GM23248 (cell line): ENCODE measurements at places on chromosomes 13 and 19. TPM values are rescaled to one million over a fixed set of nuclear protein-coding genes. Genes with fewer than 3 reads are reported as not detected.
A peak's percentile ranks its signal among the peaks of the same experiment; 100 is the strongest.

The GADD45GIP1 gene
- 41.6 and 48.4 TPM in 2 replicates for total RNA-seq

The LYPD5 gene
- 0.32 and 0.76 TPM in 2 replicates for total RNA-seq

The CACNG7 gene
- total RNA-seq, result not detected in 2 replicates

The CA11 gene
- total RNA-seq, result 1.1 and 1.6 TPM in 2 replicates

The RAB4B gene
- 20.7 and 25.6 TPM in 2 replicates for total RNA-seq

The CGB5 gene
- not detected in 2 replicates for total RNA-seq

The RFPL4AL1 gene
- not detected in 2 replicates for total RNA-seq

DNA sequence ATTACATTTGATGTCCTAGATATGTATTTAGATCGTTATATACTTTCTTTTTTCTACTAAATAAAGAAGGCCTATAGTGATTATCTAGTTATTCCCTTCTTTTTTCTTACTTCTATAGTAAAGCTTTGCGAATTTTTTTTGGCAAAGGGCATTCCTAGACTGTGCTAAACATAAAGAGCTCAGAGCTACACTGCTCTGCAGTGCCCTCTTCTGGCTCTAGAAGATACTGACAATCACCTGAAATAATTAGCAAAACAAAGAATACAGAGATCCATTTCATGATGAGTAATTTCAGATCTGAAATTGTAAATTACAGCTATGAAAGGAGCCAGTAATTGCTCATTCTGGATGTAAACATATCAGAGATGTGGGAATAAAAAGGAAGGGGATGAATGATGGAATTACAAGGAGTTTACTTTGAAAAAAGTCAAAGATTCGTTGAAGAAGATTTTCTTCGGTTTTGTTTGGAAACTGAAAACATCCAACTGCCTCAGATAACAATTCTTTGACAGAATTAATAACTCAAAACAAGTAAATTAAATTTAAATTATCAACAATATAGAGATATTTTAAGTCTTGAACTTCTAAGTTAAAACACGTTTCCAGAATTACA is 288.5 kb downstream of the NALCN start:
- H3K4me1 ChIP-seq, result no peaks in the 10 kb centered on the region
- H3K4me3 ChIP-seq, result no peak overlapping the region
- 0 out of 2 replicates have a peak, but pooled peaks cover 15% of the 10 kb centered on the region for H3K27me3 ChIP-seq
- DNase-seq, result peak; percentile 66
- H3K36me3 ChIP-seq, result no peaks in the 10 kb centered on the region

GRCh38 chr19:3045885-3046697 is 16.2 kb downstream of the TLE5 start:
- no peaks in the 10 kb centered on the region for H3K27me3 ChIP-seq
- DNase-seq, result no peak
- H3K4me1 ChIP-seq, result no peaks in the 10 kb centered on the region
- no peak overlapping the region for H3K27ac ChIP-seq

- no peak overlapping the region for H3K27ac ChIP-seq
- DNase-seq, result no peak
- H3K4me3 ChIP-seq, result no peak overlapping the region
- H3K4me1 ChIP-seq, result peaks cover 45% of the 10 kb centered on the region
- no peaks in the 10 kb centered on the region for H3K36me3 ChIP-seq
- no peaks in the 10 kb centered on the region for H3K27me3 ChIP-seq
Observed at GRCh38 chr13:26021956-26022355, 29.9 kb downstream of the SHISA2 start.

DNA sequence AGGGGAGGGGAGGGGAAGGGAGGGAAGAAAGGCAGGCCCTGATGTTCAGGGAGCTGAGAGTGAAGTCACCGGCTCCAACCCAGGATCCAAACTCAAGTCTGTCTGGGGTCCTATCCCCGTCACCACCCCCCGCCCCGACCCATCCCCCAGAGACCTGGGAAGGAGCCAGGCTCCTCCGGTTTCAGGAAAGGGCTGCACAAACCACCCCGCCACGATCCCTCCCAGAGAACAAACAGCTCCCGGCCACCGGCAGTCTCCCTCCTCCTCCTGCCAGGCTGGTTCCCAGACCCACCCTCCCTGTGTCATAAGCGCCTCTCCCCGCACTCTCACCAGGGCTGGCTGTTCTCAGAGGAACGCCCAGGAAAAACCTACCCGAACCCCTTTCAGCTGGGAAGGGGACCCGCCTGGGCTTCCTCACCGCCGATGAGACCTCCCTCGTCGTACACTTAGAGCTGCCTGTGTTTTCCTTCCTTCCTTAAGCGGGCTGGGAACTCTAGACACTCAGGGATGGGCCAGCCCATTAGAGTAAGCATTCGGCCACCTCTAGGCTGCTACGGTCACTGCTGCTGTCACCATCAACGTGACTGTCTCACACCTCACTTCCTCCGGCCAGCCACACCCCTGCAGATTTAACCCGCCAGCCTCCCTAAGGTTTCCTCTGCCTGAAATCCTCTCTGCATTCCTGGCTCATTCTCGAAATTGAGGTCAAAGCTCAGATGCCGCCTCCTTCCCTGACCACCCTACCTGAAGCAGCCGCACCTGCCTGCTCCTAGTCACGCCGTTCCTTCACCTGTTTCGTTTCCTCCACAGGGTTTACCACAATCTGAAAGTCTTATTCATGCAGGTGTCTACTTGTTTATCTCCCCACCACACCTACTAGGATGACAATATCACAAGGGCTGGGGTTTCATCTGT is 6.3 kb upstream of the RDH13 start:
- H3K27me3 ChIP-seq, result peaks cover 11% of the 10 kb centered on the region
- DNase-seq, result peak; percentile 65
- H3K36me3 ChIP-seq, result no peaks in the 10 kb centered on the region
- no peak overlapping the region for H3K27ac ChIP-seq
- H3K4me1 ChIP-seq, result 0 out of 2 replicates have a peak, but pooled peaks cover 5% of the 10 kb centered on the region

- H3K27me3 ChIP-seq, result no peaks in the 10 kb centered on the region
- H3K27ac ChIP-seq, result no peak overlapping the region
- no peak for DNase-seq
- H3K4me3 ChIP-seq, result no peak overlapping the region
- H3K4me1 ChIP-seq, result no peaks in the 10 kb centered on the region
Observed at GRCh38 chr19:34575206-34575605, 93.6 kb downstream of the WTIP start.

DNA sequence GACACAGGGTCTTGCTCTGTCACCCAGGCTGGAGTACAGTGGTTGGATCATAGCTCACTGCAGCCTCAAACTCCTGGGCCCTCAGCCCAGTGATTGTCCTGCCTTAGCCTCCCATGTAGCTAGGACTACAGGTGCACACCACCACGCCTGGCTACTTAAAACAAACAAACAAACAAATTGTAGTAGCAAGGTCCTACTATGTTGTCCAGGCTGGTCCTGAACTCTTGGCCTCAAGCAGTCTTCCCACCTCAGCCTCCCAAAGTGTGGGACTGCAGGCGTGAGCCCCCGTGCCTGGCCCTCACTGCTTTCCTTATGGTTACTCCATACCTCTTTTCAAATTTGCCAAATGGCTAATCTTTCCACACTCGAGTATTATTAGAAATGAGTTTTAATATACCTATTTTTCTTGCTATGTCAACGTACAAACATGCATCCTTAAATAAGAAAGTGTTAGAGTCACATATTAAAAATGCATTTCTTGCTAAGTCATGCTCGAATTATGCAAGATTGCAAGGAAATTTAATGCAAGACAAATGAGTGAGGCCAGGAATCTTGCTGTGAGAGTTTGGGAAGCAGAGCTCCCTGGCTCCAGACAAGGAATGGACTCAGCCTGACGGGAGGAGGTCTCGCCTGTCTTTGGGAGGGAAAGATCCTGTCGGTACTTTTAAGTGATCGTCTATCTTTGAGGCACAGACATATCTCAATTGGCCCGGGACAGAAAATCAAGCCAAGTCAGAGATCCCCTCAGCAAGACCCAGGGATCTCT is 39.4 kb downstream of the RFX2 start:
- no peaks in the 10 kb centered on the region for H3K27me3 ChIP-seq
- H3K36me3 ChIP-seq, result no peaks in the 10 kb centered on the region
- H3K4me3 ChIP-seq, result peak overlapping the region; percentile 10
- H3K27ac ChIP-seq, result peak overlapping the region; percentile 92
- DNase-seq, result peak; percentile 91

DNA sequence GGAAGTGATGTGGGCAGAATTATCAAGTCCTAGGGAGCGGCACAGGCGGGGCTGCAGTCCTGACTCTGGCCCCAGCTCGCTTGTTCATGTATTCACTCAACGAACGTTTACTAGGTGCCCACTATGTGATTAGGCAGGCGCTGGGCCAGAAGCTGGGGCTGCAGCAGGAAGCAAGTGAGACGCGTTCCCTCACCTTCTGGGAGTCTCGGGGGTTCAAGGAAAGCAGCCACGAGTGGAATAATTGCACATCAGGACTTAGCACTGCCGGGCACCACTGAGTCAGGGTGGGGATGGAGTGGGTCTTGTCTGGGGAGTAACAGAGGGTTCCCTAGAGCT is 2.5 kb upstream of the LMTK3 start:
- 0 out of 2 replicates have a peak, but pooled peaks cover 3% of the 10 kb centered on the region for H3K4me1 ChIP-seq
- H3K36me3 ChIP-seq, result no peaks in the 10 kb centered on the region
- no peak overlapping the region for H3K27ac ChIP-seq
- H3K27me3 ChIP-seq, result peaks cover 12% of the 10 kb centered on the region; the same call in 1 of the 2 replicates
- no peak for DNase-seq

DNA sequence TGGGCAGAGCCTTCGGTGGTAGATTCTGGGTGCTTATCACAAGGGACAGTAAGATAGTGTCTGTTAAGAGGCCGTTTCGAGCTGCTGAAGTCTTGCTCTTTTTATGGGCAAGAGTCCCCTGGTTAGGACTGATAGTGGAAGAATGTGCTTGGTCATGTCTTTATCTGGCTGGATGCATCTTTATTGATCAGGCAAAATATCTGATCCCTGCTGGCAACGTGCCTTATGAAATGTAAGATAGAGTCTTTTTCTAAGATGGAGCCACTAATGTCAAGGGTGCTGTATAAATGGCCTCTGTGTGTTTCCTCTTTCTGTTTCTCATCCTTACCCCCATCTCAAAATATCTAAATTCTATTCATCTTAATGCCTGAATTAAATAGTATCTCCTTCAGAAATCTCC is 53.3 kb downstream of the MYO16 start:
- no peaks in the 10 kb centered on the region for H3K36me3 ChIP-seq
- no peak for DNase-seq
- H3K27me3 ChIP-seq, result no peaks in the 10 kb centered on the region
- H3K4me1 ChIP-seq, result no peaks in the 10 kb centered on the region

DNA sequence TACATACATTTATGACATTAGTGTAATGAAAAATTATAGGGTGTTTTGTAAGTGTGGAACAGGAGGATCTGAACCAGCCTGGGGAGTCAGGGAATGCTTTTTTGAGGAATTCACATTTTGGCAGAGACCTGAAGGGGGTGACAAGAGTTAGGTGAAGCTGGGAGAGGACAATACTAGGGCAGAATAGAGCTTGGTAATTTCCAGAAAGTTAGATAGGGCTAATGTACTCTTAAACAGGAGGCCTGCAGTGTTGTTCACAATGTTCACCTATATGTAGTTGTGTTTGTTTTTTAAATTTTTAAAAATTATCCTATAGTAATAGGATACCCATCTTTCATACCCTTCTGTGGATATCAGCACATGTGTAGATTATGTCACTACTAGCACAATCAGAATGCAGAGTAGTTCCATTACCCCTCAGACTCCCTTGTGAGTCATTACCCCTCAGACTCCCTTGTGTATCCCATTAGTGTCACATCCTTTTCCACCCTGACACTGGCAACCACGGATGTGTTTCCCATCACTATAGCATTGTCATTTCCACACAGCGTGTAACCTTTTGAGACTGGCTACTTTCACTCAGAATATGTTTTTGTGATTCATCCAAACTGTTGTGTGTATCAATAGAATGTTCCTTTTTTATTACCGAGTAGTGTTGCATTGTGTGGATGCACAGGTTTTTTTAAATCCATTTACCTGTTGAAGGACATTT is 43.1 kb downstream of the PCCA start:
- no peaks in the 10 kb centered on the region for H3K36me3 ChIP-seq
- H3K4me1 ChIP-seq, result peaks cover 25% of the 10 kb centered on the region
- H3K27ac ChIP-seq, result peak overlapping the region; percentile 47
- H3K27me3 ChIP-seq, result no peaks in the 10 kb centered on the region
- no peak overlapping the region for H3K4me3 ChIP-seq

DNA sequence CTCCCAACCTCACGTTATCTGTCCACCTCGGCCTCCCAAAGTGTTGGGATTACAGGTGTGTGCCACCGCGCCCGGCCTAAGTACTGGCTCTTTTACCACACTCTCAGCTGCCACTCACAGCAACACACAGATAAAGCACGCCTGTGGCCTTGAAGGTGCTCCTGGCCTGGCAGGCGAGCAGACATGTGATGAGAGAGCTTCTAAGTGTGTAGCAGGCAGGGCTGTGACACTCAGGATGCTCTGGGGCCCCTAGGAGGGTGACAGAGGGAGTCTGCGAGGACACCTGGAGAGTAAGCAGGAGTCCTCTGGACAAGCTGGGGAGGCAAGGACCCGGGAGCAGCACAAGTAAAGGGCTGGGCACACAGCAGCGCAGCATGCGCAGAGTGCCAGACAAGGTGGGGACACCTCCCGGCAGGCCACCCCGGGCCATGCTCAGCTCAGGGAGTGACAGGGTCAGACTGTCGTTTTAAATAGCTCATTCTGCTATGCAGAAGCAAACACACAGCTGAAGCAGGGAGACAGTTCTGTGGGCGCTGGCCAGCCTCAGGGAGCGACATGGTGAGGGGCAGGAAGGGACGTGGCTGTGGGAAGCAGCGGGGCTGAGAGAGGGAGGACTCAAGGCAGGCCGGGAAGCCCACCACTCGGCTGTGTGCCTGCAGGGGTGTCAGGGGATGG is 26.5 kb downstream of the MED26 start:
- no peaks in the 10 kb centered on the region for H3K27me3 ChIP-seq
- no peaks in the 10 kb centered on the region for H3K36me3 ChIP-seq
- H3K4me1 ChIP-seq, result peaks cover 8% of the 10 kb centered on the region; the same call in 1 of the 2 replicates
- no peak overlapping the region for H3K4me3 ChIP-seq
- H3K27ac ChIP-seq, result no peak overlapping the region
- DNase-seq, result no peak

DNA sequence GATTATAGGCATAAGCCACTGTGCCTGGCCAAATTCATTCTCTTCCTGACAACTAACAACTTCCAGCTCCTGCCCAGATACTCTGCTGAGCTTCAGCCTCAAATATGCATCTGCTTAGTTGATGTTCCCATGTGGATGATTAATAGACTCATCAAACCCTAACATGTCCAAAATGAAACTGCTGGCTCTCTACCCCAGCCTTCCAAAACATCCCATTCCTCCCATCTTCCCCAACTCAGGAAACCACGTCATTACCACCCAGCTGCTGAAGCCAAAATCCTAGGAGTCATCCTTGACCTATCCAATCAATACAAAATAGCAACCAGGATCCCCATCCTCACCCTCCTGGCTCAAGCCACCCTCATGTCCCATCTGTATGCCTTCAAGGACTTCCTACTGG is 20.9 kb downstream of the POU2F2 start:
- no peaks in the 10 kb centered on the region for H3K27me3 ChIP-seq
- peak overlapping the region; percentile 90 for H3K27ac ChIP-seq
- no peak overlapping the region for H3K4me3 ChIP-seq
- DNase-seq, result peak; percentile 76

GRCh38 chr13:97295283-97296182 is 73.4 kb downstream of the MBNL2 start:
- H3K27ac ChIP-seq, result peak overlapping the region; percentile 81
- H3K27me3 ChIP-seq, result no peaks in the 10 kb centered on the region
- peaks cover 41% of the 10 kb centered on the region for H3K4me1 ChIP-seq
- DNase-seq, result peak; percentile 74

- no peak for DNase-seq
- no peaks in the 10 kb centered on the region for H3K27me3 ChIP-seq
- H3K4me3 ChIP-seq, result no peak overlapping the region
- no peak overlapping the region for H3K27ac ChIP-seq
- H3K4me1 ChIP-seq, result no peaks in the 10 kb centered on the region
Observed at GRCh38 chr19:8196271-8196927, 12.8 kb upstream of the CERS4 start.

- 0 out of 2 replicates have a peak, but pooled peaks cover 3% of the 10 kb centered on the region for H3K4me1 ChIP-seq
- no peak overlapping the region for H3K4me3 ChIP-seq
- no peak for DNase-seq
- H3K36me3 ChIP-seq, result peaks cover 82% of the 10 kb centered on the region
Observed at GRCh38 chr13:102863590-102863989, 17.8 kb downstream of the ERCC5 start.
